OCI-LY7 (cell line): ENCODE measurements at places on chromosomes 6 and 20. TPM values are rescaled to one million over a fixed set of nuclear protein-coding genes. Genes with fewer than 3 reads are reported as not detected.

KIF25 gene
- total RNA-seq = not detected in 2 replicates

ATP6V1G2 gene
- total RNA-seq = 14.1 and 15.9 TPM in 2 replicates

HDGFL1 gene
- total RNA-seq = not detected in 2 replicates

TFAP2B gene
- total RNA-seq = not detected in 2 replicates

HCRTR2 gene
- total RNA-seq = not detected in 2 replicates

STMND1 gene
- total RNA-seq = not detected in 2 replicates

CFAP206 gene
- 0.32 TPM in 1 of 2 replicates, not detected in the other for total RNA-seq

IPCEF1 gene
- not detected in 2 replicates for total RNA-seq

MTFR2 gene
- total RNA-seq = 26.6 and 32.9 TPM in 2 replicates

SPAG4 gene
- 58.2 and 64.2 TPM in 2 replicates for total RNA-seq

TAGAP gene
- 22.7 and 23.6 TPM in 2 replicates for total RNA-seq

HSF2 gene
- total RNA-seq = 12.1 and 15.7 TPM in 2 replicates

GPSM3 gene
- 99.9 and 100 TPM in 2 replicates for total RNA-seq

SOX4 gene
- 58.1 and 78.1 TPM in 2 replicates for total RNA-seq

CDSN gene
- total RNA-seq = not detected in 2 replicates

NKX2-2 gene
- total RNA-seq = not detected in 2 replicates

SPATS1 gene
- not detected in 2 replicates for total RNA-seq

PLG gene
- 2.3 and 3.4 TPM in 2 replicates for total RNA-seq

MYMX gene
- total RNA-seq = not detected in 2 replicates

BANF2 gene
- total RNA-seq = not detected in 2 replicates

TAAR1 gene
- total RNA-seq = not detected in 2 replicates

LPA gene
- not detected in 2 replicates for total RNA-seq

IL17A gene
- total RNA-seq = not detected in 2 replicates

ROS1 gene
- not detected in 2 replicates for total RNA-seq

E2F1 gene
- total RNA-seq = 148 and 168 TPM in 2 replicates

BEND3 gene
- 13.1 and 14.3 TPM in 2 replicates for total RNA-seq

HLA-G gene
- 0.57 and 0.70 TPM in 2 replicates for total RNA-seq

PACSIN1 gene
- total RNA-seq = 70.8 and 88.4 TPM in 2 replicates

BHLHE23 gene
- total RNA-seq = not detected in 2 replicates

CST5 gene
- total RNA-seq = not detected in 2 replicates

IFT52 gene
- 22.7 and 26.2 TPM in 2 replicates for total RNA-seq

UNC5CL gene
- total RNA-seq = 0.49 and 0.63 TPM in 2 replicates

ANGPT4 gene
- total RNA-seq = not detected in 2 replicates

SYCP2 gene
- 0.19 and 0.22 TPM in 2 replicates for total RNA-seq

DEF6 gene
- 53.7 and 53.8 TPM in 2 replicates for total RNA-seq

MUCL3 gene
- total RNA-seq = not detected in 2 replicates

HLA-DQA2 gene
- 3.3 and 3.6 TPM in 2 replicates for total RNA-seq

TRDN gene
- total RNA-seq = not detected in 2 replicates

MYCT1 gene
- 2.9 and 3.5 TPM in 2 replicates for total RNA-seq

PERP gene
- not detected in 2 replicates for total RNA-seq

OR2H1 gene
- total RNA-seq = not detected in 2 replicates

ZBTB46 gene
- total RNA-seq = 0.67 and 1.1 TPM in 2 replicates

SYCP2L gene
- 1.3 and 2.0 TPM in 2 replicates for total RNA-seq

RAD21L1 gene
- total RNA-seq = not detected in 2 replicates

MROH8 gene
- total RNA-seq = 3.9 and 5.7 TPM in 2 replicates

LY6G6C gene
- not detected in 2 replicates for total RNA-seq

FRK gene
- total RNA-seq = 0.46 TPM in 2 replicates

PRSS16 gene
- total RNA-seq = 12.0 and 13.3 TPM in 2 replicates

SLC4A11 gene
- 26.9 and 27.5 TPM in 2 replicates for total RNA-seq

TMEM239 gene
- total RNA-seq = not detected in 2 replicates

SAMD3 gene
- total RNA-seq = not detected in 2 replicates

STX7 gene
- 164 and 178 TPM in 2 replicates for total RNA-seq

FOXQ1 gene
- not detected in 2 replicates for total RNA-seq

SCRT2 gene
- total RNA-seq = not detected in 2 replicates

GDAP1L1 gene
- total RNA-seq = 0.27 TPM in 1 of 2 replicates, not detected in the other
